Fibroblast of lung (primary cell): ENCODE measurements at places on chromosomes 11 and 22. TPM values are rescaled to one million over a fixed set of nuclear protein-coding genes. Genes with fewer than 3 reads are reported as not detected.
A peak's percentile ranks its signal among the peaks of the same experiment; 100 is the strongest.

GRCh38 chr22:38788846-38789245 lies 5.1 kb downstream of the DNAL4 start:
- no peak overlapping the region for H3K4me3 ChIP-seq
- no peak for DNase-seq
- peak overlapping the region; percentile 8 for H3K27ac ChIP-seq

DNA sequence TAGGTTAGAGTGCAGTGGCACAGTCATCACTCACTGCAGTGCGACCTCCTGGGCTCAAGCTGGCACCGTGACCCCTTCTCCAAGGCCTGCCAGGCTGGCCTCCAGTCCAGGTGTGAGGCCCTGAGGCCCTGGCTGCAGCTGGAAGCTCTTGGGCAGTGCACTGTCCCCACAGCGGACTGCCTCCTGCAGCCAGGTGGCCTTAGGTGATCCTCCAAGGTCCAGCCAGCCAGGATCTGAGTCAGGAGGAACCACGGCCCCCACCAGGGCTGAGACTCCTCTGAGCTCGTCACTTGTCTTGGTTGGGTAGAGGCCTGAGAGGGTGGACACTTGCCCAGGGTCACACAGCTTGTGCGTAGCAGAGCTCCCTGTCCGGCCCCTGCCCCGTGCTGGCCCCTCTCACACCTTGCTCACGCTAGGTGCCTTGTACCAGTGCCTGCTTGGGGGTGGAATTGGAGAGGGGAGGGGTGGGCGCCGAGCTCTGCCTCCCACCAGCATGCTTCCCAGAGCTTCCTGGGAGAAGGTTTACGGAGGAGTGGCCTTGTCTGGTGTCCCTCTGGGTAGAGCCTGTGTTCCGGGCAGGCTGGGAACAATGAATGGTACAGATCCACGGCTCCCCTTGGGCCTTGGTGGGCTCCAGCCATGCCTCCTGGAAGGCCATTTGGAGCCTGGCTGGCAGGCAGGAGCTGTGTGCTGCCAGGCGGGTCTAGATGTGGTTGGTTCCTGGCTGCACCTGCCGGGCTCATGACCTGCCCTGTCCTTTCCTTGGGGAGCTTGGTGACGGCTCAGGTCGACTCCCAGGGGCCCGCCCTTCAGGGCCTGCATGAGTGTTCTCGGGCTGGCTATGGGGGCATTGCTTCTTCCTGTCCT lies 20.6 kb downstream of the KCNQ1 start:
- no peak overlapping the region for H3K4me3 ChIP-seq
- no peaks in the 10 kb centered on the region for H3K27me3 ChIP-seq
- DNase-seq, result no peak
- no peaks in the 10 kb centered on the region for H3K4me1 ChIP-seq

DNA sequence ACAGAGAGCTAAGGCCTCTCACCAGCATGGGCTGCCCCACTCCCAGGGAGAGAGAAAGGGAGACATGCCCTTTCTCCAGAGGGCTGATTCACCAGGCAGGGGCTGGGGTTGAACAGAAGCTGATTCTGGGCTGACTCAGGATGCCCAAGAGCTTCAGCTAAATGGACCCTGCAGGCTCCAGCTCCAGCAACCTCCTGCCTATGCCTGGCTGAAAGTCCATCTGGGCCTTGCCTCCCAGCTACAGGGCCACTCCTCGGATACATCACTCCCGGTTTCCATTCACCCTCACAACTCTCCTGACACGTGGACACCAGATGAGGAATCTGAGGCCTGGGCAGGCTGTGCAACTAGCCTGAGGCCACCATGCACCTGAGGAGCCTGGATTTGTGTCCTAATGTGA lies 215.5 kb downstream of the BUD13 start:
- H3K27me3 ChIP-seq, result no peaks in the 10 kb centered on the region
- no peak overlapping the region for H3K27ac ChIP-seq
- no peaks in the 10 kb centered on the region for H3K4me1 ChIP-seq
- no peaks in the 10 kb centered on the region for H3K36me3 ChIP-seq
- no peak for DNase-seq

Gene FGF19
- total RNA-seq, result not detected in 2 replicates

GRCh38 chr11:87263979-87264378 lies 226.2 kb downstream of the TMEM135 start:
- no peaks in the 10 kb centered on the region for H3K27me3 ChIP-seq
- H3K27ac ChIP-seq, result no peak overlapping the region
- no peak overlapping the region for H3K4me3 ChIP-seq
- peak; percentile 34 for DNase-seq

- H3K27ac ChIP-seq, result no peak overlapping the region
- DNase-seq, result no peak
- H3K4me1 ChIP-seq, result peaks cover 21% of the 10 kb centered on the region
- peaks cover 10% of the 10 kb centered on the region for H3K27me3 ChIP-seq
- no peak overlapping the region for H3K4me3 ChIP-seq
- no peaks in the 10 kb centered on the region for H3K36me3 ChIP-seq
Measured at GRCh38 chr22:45992737-45993136, 15.8 kb upstream of the WNT7B start.

Gene ZDHHC8
- total RNA-seq, result 2.8 and 6.6 TPM in 2 replicates

Gene OR5J2
- total RNA-seq, result not detected in 2 replicates

DNA sequence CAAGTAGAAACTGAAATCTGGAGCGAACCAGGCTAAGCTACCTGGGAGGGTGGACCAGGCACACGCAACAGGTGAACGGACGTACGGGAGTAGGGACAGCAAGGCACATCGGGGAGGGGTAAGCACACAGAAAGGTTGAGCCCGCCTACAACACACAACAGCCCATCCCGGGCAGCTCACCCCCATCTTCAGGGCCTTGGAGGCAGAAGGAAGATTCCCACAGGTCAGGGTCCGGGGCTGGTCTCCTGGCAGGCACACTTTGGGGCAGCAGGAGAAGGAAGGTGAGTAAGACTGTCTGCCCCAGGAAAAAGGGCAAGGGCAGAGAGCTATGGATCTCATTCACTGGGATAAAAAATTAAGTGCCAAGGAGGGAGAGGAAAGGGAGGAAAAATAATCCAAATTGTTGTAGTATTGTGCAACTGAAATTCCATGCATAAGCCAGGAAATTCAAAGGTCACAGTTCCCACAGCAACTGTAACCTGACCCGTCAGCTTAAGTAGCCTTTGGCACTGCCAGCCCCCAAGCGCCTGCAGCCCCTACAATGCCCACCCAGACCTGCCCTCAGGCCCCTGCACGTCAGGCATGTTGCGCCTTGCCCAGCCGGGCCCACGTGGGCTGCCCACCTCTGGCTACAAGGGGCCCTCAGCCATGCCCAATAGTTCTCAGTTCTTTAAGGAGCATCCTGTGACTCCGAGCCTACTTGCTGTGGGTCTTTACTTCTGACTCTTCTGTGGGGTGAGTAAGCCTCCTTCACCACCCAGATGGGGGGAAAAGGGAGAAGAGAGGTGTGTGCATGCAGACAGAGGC lies 51.8 kb downstream of the MICAL3 start:
- H3K36me3 ChIP-seq, result no peaks in the 10 kb centered on the region
- H3K27me3 ChIP-seq, result no peaks in the 10 kb centered on the region
- H3K27ac ChIP-seq, result peak overlapping the region; percentile 63
- H3K4me1 ChIP-seq, result peaks cover 31% of the 10 kb centered on the region
- DNase-seq, result peak; percentile 86

Gene CPSF7
- total RNA-seq, result 14.4 and 18.0 TPM in 2 replicates

DNA sequence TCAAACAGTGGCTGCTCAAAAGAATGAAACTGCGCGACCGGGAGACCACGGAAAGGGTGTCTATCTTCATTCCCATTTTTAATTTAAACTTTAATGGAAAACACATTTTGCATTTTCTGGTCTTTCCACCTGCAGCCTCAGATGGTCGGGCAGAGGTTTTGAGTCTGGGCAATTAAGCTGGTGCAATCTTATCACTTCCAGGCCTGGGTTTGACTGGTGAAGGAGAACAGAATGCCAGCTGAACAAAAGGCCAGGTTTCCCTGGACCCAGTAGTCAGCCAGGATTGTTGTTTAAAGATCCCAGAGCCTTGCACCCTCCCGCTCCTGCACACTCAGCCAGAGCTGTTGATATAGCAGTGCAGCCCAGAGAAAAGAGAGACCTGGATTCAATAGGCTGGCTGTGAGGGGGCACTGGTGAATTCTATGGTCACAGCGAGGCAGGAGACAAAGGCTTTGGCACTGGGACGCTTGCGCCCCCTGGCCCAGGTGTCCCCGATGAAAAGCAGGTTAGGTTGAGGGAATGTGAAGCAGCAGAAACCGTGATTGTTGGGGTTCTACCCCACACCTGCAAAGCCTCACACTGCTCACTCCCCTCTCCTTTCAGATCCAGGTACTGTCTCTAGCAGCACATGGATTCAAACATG lies 83.6 kb downstream of the FLI1 start:
- no peak overlapping the region for H3K27ac ChIP-seq
- no peaks in the 10 kb centered on the region for H3K4me1 ChIP-seq
- H3K4me3 ChIP-seq, result no peak overlapping the region
- no peaks in the 10 kb centered on the region for H3K36me3 ChIP-seq
- H3K27me3 ChIP-seq, result no peaks in the 10 kb centered on the region

DNA sequence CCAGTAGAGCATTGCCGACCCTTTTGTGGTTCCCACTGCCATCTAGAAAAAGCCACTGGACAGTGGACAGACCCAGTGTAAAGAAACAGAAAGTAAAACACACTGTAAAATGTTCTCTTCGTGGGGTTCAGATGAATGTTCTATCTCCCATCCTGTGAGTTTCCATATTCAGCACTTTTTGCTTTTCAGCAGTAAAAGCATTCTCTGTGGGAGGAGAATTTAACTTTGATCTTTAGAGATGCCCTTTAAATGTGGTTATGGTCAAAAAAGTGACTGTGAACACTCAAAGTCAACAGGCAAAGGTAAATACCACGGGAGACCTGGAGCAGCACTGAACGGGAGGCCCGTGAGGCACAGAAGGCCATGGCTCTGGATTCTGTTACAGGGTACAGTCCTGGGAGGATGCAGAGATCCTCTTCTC lies 53.9 kb downstream of the FLI1 start:
- H3K4me3 ChIP-seq, result no peak overlapping the region
- H3K36me3 ChIP-seq, result no peaks in the 10 kb centered on the region
- DNase-seq, result no peak
- H3K27ac ChIP-seq, result no peak overlapping the region

- peaks cover 5% of the 10 kb centered on the region for H3K4me1 ChIP-seq
- peak overlapping the region; percentile 94 for H3K27ac ChIP-seq
- no peaks in the 10 kb centered on the region for H3K27me3 ChIP-seq
- no peaks in the 10 kb centered on the region for H3K36me3 ChIP-seq
- no peak for DNase-seq
- H3K4me3 ChIP-seq, result peak overlapping the region; percentile 67
Measured at GRCh38 chr22:40637183-40638150, 948 bp upstream of the MRTFA start.

Gene BTG4
- total RNA-seq, result under 0.01 and 0.33 TPM in 2 replicates

Gene SEC14L6
- under 0.01 and 0.66 TPM in 2 replicates for total RNA-seq

Gene RAG2
- not detected in 2 replicates for total RNA-seq

- H3K4me3 ChIP-seq, result no peak overlapping the region
- peak; percentile 40 for DNase-seq
- H3K27me3 ChIP-seq, result peaks cover 5% of the 10 kb centered on the region
- H3K27ac ChIP-seq, result no peak overlapping the region
Measured at GRCh38 chr11:27705873-27706820, 5.9 kb upstream of the BDNF start.

DNA sequence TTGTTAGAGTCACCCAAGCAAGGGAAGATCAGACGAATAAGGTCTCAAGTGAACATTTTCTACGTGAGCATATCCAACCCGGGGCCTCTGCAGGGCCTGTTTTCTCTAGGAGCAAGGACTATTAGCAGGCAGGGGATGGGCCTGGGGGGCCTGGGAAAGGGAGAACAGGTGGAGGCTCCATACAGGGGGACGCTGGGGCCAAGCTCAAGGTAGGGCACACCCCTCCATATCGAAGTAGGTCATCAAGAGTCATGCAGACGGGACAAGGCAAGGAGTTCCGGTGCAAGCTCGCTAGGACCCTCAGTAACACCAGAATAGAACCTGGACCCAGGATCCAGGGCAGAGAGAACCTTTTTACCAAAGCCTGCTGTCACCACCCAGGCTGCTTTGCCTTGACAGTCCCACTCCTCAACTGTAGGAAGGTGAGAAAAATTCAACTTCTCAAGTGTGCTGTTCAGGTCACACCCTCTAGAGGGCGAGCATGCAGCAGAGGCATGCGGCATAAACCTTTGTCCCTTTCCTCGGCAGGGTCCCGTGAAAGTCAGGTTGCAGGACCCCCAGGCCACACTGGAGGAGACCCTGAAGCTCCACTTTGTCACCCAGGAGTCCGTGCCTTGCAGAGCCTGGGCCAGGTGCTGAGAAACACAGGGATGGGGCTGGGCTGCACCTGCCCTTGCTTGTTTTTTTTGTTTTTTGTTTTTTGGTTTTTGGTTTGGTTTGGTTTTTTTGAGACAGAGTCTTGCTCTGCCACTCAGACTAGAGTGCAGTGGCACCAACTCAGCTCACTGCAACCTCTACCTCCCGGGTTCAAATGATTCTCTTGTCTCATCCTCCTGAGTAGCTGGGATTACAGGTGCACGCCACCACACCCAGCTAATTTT lies 8.6 kb upstream of the APOBEC3B start:
- peaks cover 5% of the 10 kb centered on the region for H3K27me3 ChIP-seq
- peak; percentile 37 for DNase-seq
- H3K4me1 ChIP-seq, result no peaks in the 10 kb centered on the region
- no peaks in the 10 kb centered on the region for H3K36me3 ChIP-seq
- no peak overlapping the region for H3K27ac ChIP-seq
- H3K4me3 ChIP-seq, result no peak overlapping the region

Gene MRGPRX3
- not detected in 2 replicates for total RNA-seq

Gene APOC3
- total RNA-seq, result not detected in 2 replicates

DNA sequence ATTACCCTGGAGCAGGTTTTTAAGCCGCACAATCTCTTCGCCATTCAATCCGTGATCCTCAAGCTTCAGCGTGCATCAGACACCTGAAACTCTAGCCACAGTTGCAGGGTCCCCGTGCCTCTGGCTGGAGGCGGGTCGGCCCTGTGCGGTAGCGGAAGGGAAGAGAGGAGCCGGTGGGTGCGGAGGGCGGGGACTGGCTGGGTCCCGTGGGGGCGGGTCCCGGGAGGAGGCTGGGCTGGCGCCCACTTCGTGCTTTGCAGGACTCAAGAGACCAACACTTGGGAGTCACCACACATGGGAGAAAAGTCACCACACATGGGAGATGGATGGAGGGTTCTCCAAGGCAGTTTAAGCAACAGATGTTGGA lies 772 bp downstream of the C22orf15 start:
- no peaks in the 10 kb centered on the region for H3K4me1 ChIP-seq
- H3K36me3 ChIP-seq, result no peaks in the 10 kb centered on the region
- peak overlapping the region; percentile 35 for H3K4me3 ChIP-seq
- H3K27me3 ChIP-seq, result no peaks in the 10 kb centered on the region
- no peak overlapping the region for H3K27ac ChIP-seq

DNA sequence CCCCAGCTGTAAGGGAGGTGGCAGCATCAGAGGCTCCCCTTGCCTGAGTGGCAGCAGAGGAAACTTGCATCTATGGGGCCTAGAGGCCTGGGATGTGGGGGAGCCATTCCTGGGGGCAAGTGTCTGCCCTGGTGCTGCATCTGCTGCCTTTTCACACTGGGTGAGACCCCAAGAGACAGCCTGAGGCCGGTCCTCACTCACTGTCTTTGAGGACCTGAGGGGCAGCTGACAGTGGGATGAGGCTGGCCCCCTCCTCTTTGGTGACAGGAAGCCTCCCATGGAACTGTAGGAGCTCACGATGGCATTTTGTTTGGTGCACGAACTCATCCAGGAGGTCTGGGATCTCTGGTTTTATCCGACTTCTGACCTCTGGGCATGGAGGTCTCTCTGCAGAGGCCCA lies 82.2 kb upstream of the PRODH start:
- H3K27ac ChIP-seq, result no peak overlapping the region
- no peaks in the 10 kb centered on the region for H3K36me3 ChIP-seq
- no peaks in the 10 kb centered on the region for H3K27me3 ChIP-seq
- DNase-seq, result no peak
- no peak overlapping the region for H3K4me3 ChIP-seq
- H3K4me1 ChIP-seq, result no peaks in the 10 kb centered on the region

GRCh38 chr22:45096256-45096907 lies 67.3 kb upstream of the NUP50 start:
- no peaks in the 10 kb centered on the region for H3K4me1 ChIP-seq
- H3K4me3 ChIP-seq, result no peak overlapping the region
- no peak overlapping the region for H3K27ac ChIP-seq
